ACHN (cell line): ENCODE measurements at places on chromosomes 2 and 18.

GRCh38 chr2:60410456-60411146 is 142.9 kb downstream of the BCL11A start:
- no peak for DNase-seq

GRCh38 chr2:188870289-188870688 is 103.9 kb upstream of the COL3A1 start:
- DNase-seq = no peak

DNA sequence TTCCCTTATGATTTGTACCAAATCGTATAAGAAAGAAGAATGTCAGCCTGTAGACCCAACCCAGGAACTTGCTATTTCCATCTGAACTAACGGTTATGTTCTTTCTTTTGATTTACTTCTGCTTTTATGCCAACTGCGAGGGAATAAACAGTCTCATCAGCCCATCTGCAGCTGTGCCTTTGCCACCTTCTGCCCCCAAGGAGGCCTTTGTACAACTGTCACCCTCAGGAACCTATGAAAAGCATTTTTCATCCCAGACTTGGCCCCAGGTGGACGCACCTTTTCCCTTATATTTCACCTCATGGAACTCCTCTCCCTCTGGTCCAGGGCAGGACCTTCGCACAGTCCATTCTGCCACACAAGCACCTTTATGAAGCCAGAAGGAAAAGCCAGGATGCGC is 109.8 kb downstream of the AOX1 start:
- no peak for DNase-seq

DNA sequence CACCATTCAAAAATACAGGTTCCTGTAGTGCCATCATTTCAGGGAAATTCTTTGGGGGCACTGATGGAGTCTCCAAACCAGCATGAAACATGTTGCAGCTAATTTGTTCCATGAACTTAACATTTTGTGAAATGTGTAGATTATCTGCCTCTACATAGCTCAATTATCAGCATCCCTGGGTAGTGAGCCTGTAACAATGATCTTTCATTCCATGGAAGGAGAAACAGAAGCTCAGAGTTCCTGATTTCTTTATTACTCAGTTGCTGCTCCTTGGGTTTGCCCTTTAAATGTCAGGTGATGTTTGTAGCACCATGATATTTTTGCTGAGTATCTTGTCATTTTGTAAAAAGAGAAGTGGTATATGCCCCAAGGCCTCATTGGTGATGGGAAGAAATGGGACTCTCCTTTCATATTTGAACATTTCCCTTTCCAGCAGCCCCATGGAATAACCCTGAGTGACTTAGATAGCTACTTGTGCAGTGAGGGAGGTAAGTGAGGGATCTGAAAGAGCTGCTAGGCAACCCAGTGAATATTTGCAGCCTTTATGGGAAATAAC is 146.9 kb downstream of the CERS6 start:
- no peak for DNase-seq

DNA sequence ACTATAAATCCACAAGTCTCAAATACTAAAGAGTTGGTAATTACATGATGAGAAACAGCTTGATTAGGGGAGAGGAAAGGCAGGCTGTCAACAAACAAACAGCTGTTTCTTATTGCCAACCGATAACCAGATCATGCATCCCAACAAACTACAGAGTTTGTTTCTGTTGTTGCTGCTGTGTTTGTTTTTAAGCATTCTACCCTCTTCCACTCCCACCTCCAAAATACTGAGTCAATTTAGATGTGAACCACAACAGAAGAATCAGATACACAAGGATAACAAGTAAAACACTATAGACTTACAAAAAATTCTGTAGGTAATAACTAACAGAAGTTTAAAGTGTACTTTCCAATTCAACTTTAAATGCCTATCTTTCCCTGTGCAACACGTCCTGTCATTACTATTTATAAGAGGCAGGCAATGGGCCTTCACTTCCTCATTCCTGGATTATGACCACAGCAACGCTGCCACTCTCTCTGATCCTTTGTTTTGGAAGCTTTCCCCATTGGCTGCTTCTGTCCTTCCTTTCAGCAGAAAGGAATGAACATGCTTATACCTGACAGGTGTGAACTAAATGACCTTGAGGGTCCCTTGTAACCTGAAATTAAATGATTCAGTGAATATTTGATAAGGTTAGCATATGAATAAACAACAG is 152.0 kb downstream of the SRBD1 start:
- DNase-seq = peak; percentile 83

GRCh38 chr2:96477458-96477857 is 27.7 kb downstream of the NEURL3 start:
- DNase-seq = no peak

DNA sequence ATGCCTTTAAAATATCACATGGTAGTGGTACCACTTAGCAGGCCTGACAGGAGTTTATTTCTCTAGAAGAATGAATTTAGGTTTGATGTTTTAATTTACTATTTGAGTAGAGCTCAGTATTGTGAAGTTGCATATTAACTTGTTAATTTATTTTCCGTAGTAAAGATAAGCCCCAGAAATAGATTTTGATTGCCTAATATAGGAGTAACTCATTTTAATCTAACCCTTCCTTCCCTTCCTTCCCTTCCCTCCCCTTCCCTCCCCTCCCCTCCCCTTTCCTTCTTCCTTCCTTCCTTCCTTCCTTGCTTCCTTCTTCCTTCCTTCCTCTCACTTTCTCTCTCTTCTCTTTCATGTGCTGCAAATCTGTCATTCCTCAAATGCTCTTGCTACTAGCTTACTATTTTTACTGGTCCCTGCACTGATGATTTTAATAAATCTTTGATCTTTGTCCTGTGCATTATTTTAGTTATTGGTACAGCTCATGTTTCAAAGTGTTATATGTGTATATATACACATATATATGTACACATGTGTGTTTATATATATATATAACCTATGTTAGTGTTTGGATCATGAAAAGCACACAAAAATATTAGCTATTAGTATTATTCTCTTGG is 862.6 kb upstream of the CNTNAP5 start:
- DNase-seq = no peak

GRCh38 chr2:135512099-135512498 is 18.9 kb downstream of the ZRANB3 start:
- DNase-seq = no peak
